ENCODE measurements at places on chromosomes 12 and 14.

DNA sequence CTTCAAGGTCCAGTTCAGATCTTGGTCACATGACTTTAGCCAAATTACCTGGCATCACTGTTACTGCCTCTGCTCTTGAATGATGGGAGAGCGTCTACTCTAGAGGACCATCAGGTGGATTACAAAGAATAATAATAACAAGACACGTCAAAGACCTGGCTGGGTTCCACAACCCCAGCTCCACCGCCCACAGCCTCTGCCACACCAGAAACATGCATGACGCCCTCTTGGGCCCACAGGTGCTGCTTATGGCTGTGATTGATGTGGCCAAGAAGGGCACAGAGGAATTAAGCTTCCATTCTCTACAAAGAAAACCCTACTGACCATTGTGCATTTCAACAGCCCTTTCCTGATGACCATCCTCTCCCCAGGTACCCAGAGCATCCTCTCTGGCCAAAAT lies 18.2 kb downstream of the SERPINA3 start:
- DNase-seq: no peak

DNA sequence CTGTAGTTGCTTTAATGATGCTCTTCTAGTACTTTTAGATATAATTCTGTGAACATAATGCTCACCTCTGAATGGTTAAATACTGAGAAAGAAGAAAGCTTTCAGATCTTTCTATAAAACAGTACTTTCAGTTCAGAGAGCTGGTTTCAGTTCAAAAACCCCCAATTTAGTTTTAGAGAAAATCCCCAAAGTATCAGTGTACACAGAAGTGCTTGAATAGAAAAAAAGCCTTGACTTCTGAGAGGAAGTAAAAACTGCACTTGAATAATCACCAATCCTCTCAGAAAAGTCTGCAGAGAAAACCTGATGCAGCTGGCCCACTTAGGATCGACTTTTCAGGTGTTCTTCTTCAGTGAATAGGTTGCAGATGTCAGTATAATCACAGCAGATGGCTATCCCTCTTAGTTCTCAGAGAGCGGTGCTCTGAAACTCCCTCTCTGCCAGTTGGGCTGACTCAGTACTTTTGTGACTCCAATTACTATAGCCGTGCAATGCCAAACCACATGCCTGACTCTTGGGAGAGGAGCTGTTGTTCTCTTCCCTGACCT lies 616.3 kb downstream of the LRFN5 start:
- DNase-seq: no peak

- DNase-seq: no peak
These were observed 23.6 kb upstream of the ATF1 start for GRCh38 chr12:50740307-50740706.

- DNase-seq: no peak
These were observed 26.9 kb downstream of the MDM1 start for GRCh38 chr12:68305278-68305677.

DNA sequence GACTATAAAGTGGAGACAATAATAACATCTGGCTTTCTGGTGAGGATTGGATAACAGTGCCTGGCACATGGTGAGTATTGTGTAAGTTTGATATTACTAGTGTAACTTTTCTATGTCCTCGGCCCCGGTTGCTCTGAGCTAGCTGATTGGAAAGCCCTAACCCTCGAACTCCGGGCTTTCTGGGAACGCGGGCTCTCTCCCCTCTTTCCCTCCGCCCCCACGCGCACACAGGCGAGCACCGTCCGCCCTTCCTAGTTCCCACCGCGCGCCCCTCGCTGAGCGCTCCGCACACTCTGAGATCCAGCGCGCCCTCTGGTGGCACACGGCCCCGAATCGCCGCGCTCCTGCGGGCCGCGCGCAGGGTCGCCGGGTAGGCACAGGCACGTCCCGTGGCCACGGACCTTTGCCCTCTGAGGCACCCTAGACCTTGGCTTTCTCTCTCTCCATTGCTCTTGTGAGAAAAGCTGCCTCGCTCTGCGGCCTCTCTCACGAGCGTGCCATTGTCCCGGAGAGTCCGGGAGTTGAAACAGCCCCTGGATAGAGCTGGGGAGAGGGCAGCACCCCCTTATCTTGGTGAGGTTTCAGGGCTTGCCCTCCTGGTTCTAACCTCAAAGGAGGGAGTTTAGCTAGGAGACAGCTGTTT lies 23.2 kb upstream of the ESRRB start:
- peak; percentile 87 for DNase-seq

DNA sequence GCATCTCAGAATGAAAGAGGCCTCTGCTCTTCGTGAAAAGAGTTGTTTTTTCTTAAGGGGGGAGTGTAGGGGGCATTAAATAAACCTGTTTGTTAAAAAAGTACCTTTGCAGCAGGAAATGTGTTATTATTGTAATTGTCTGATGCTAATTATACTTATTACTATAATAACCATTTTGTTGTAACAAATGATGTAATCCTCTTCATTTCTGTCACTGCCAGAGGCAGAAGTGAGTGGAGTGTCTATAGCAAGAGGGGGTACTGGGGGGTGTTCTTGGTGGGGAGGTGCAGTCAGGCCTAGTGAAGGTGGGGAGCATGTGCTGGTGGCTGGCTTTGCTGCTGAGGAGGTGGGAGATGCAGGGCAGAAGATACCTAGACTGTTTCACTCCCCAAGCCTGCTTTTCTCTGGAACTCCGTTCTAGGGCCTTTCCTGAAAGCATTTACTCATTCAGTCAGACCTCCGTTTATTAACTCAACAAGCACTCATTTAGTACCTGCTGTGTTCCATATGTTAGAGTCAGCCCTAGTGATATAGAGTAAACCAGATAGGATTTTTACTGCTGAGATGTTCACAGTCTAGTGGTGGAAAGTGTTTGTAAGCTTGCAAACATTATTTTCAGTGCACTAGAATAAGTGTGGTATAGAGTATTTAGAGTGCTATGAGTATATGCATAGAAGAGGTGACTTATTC lies 77.5 kb upstream of the CISTR start:
- no peak for DNase-seq

- no peak for DNase-seq
These were observed 60.1 kb downstream of the SEL1L start for GRCh38 chr14:81473456-81474147.

GRCh38 chr14:103543721-103544387 lies 14.9 kb downstream of the TRMT61A start:
- DNase-seq: no peak

DNA sequence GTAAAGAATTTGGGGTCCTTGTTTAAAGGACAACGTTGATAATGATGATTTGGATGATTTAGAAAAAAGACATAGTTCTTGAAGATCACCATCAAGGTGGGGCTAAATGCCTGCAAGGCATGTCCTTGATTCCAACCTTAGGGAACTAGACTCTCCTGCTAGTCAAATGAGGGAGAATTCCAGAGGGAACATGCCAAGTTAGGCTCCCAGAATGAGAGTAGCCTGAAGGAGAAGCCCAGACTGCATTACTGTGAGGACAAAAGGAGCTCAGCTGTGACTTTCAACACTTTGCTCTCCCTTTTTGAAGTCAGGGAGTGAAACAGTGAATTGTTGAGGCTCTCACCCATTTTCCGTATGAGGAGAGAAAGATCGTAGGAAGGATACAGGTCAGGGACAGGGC lies 95.2 kb upstream of the TBX3 start:
- DNase-seq: no peak

DNA sequence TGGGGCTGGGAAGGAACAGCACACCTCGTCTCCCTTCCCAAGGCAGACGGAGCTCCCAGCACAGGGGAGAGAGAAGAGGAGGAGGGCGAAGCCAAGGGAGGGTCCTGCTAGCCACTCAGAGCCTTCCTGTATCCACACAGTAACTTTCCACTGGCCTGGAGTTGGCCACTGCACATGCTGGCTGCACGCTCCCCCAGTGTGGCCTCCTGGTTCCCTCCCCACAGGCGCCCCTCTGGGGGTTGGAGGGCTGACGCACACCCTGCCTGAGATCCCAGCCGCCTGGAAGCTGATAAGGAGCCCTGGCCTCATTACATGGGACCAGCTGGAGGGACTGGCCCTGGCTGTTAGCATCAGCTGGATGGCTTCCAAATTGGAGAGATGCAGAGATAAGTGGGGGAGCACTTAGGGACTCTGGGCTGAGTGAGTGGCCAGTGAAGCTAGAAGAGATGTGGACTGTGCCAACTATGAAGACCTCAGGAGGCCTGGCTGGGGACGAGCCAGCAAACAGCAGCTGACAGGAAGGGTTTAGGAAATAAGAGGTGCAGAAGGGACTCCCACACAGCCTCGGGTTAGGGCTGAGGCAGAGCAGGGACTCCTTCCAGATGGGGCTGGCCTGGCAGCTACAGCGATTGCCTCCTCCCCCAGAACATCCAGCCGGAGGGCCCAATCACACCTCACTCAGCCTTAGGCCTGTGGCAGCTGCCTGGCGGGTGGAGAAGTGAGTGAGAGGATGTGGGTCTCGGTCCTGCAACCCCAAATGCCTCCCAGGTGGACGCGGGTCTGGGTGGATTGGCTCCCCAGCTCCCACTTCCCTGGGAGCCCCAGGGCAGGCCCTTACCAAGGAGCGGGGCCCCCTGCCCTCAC lies 26.3 kb upstream of the BCDIN3D start:
- DNase-seq: no peak

DNA sequence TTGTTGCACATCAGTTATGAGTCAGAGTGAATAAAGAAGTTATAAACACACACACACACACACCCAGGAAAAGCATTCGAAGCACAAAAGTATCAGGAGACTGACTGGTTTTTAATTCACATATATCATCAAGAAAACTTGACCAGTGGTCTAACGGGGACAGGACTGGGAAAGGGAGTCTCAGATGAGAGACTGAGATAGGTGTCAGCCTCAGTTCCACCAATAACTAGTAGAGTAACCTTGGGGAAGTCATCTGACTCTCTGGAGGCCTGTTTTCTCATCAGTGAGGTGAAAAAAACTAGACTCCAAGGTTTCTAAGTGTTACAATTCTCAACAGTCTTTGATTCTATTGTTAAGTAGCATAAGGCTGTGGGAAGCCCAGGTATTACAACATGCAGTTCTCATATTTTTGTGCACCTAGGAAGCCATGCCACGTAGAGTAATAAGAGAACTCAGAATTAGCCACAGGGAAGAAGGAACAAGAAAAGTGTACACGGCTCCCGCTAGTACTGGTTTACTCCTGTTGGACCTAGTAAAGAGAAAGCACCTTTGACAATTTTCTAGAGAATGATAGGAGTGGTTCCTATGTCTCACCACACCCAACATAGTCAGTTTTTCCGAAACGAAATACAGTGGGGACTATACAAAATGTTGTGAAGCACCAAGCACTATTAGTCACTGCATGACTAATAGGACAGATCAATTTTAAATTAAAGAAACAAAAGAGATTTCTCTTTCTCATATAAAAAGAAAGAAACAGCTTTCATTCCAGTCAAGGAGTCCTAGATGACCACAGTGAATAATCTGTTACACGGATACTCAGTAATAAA lies 5.0 kb downstream of the PPTC7 start:
- no peak for DNase-seq

DNA sequence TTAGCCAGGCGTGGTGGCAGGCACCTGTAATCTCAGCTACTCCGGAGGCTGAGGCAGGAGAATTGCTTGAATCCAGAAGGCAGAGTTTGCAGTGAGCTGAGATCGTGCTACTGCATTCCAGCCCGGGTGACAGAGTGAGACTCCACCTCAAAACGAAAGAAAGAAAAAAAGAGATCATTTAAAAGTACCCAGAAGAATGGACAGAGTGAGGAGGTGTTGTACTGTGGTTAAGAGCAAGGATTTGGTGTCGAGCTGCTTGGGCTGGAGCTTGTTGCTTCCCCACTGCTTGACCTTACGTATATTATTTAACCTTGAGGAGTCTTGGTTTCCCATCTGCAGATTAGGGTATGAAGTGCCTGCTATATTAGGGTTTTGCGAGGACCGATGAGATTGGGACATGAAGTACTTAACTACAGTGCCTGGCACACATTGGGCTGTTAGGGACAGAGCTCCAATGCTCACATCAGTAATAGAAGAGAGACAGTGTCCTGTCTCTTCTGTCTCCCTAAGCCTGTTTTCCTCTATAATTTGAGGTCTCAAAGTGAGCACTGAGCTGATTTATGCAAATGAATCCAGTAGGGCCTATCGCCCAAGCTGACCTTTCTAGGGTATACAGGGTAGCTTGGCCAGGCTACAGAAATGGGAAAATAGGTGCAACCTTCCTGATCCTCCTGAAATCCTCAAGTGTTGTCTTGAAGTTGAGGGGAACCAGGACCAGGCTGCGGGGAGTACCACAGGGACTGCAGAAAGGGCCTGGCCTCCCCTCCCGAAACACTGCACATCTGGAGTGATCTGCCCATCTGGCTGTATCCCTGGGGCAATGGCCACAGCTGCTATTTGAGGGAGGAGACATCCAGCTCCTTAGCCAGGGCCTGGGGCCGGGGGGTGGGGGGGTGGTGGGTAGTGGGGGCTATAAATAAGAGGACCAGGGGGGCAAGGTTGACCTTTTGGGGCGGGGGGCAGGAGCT lies 8.6 kb upstream of the HDAC7 start:
- no peak for DNase-seq

GRCh38 chr12:108694812-108695278 lies 36.5 kb downstream of the CORO1C start:
- DNase-seq: no peak

GRCh38 chr12:12651752-12652151 lies 40.1 kb downstream of the CREBL2 start:
- DNase-seq: no peak

Data from progenitor cell of endocrine pancreas (in vitro differentiated cells).